ENCODE measurements at places on chromosomes 5 and 9.

DNA sequence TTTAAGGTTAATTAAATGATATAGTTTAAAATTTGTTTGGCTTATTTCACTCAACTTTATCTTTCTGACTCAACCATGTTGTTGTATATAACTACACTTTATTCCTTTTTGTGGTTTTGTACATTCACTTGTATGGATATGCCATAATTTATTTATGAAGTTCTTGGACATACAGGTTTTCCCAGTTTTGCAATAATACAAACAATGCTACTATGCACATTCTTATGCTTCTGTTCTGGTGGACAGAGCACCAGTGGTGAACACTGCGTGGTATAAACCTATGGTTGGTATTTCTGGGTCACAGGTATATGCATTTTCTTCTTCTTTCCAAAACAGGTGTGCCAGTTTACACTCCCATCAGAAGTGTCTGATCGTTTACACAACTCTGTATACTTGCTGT, 35.7 kb upstream of the TRIM14 start:
- no peak for DNase-seq

DNA sequence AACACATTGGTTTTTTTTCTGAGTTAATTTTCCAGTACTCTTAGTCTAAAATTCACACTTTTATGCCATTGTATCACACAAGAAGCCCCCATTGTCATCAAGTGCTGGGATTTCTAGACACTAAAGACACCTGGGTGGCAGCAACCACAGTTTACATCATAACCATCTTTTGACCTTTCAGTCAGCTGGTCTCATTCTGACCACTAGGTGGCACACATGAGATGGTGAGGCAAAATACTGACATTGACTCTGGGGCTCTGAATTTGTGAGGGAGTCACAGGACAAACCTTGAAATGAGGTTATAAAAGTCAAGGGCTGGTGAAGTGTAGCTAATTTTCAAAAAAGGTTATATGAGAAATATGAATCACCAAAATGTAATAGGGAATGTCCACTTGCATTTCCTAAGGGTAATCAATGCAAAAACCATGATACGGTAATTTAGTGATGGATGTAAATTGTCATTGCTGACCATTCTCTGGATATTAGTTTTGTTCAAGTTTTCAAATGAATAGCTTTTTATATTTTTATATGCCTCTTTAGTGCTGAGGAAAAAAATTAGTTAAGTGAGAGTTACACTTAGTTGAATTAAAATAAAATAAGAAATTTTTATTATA, 229.4 kb downstream of the DMAC1 start:
- peak; percentile 70 for DNase-seq

DNA sequence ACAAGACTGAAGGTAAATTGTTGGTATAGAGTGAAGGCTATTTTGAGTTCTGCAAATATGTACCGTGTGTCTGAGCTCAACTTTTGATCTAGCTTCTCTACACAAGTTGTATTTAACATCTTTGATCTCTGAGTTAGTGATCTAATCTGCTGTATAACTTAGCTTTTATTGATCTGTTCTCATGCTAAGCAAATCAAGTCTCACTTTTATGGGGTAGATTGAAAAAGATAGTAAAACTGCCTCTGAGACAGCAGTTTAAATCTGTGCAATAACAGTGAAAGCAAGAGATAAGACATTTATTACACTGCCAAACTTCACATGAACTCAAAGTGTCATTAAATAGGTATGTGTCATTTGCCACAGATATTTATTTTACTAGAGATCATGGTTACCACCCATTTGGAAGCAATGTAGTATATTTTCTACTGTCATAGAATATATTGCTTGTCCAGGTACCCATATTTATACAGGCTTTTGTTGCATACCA, 477.3 kb downstream of the ISL1 start:
- DNase-seq: no peak

DNA sequence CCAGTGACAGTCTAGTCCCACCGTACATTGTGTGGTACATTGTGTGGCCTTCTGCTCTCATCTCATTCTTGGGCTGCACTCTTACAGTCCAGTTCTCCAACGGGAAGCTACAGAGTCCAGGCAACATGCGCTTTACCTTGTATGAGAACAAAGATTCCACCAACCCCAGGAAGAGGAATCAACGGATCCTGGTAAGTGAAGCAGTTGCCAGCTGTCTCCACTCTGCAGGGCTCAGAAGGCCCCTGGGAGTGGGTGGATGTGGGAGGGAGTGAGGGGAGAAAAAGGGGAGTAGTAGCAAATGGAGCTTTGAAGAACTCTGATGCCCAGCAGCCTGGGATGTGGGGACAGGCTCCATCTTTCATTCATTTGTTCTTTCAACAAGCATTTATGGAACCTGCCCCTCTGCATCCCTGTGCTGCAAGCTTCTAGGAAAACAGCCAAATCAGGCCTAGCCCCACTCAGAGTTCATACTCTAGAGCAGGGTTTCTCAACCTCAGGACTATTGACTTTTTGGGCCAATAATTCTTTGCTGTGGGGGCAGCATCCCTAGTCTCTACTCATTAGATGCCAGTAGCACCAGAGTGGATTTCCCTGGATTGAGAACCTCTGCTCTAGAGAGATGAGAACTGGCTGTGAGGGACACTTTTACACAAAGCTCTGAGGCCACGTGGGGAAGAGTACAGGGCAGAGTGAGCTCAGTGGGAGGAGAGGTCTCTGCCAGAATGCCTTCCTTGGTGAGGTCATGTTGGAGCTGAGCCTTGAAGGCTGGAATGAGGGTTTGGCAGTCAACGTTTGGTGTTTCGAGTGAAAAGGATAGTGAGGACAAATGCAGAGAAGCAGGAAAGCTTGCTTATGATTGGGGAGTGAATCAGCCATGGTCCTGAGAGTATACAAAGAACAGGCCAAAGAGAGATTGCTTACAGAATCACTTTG, 1.1 kb downstream of the POLR1E start:
- DNase-seq: peak; percentile 64

DNA sequence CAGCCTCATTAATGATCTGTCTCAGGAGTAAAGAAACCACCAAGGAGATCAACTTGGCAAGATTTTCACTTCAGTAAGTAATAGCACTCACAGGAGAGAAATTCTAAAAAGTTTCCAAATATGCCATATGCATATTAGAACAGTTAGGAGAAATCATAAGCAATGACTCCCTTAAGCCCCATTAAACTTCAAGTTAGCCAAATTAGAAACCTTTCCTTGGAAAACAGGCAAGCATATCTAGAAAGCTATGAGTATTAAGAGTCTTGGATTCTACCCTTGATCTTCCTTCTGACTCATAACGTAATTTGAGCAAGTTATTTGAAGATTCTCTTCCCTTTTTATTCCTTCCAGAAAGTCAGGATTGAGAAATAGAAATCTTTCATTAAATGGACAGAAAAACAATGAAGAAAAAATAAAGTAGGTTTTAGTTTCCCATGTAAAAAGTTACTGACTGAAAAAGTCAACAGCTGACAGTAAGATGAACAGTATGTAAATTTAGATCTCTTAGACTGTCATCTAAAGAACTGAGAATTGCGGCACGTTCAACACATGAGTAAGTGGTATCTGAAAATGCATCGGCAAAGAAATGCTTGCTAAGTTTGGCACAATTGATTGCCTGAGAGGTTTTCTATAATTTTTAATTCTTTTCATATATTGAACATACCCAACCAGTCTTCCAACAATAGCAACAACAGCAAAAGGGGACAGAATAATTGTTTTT, 565.7 kb upstream of the FTMT start:
- no peak for DNase-seq

DNA sequence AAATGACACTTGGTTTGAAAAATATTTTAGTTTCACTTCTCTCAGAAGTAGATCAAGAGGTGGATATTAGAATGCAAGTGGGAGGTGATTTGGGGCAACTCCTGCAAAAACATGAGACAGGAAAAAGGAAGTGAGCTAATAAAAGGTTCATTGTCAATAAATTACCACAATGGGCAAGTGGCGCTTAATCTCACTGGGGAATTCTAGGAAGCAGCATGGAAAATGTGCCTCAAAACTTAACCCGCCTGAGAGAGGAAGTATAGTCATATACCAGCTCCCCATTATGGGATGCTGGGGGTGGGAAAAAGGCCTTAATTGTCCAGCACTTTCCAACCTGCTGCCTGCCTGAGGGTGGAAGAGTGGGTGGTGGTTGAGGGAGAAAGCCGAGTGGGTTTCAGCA, 204.1 kb downstream of the ELAVL2 start:
- DNase-seq: no peak

GRCh38 chr5:171418982-171419687, at the start of gene FGF18:
Gene FGF18, plus strand, starts transcription at chr5:171419647. Its CDS starts 553 bp downstream, at chr5:171420200.
- no peak for DNase-seq

GRCh38 chr5:32504989-32505596, 60.6 kb upstream of the ZFR start:
- DNase-seq: peak; percentile 38

DNA sequence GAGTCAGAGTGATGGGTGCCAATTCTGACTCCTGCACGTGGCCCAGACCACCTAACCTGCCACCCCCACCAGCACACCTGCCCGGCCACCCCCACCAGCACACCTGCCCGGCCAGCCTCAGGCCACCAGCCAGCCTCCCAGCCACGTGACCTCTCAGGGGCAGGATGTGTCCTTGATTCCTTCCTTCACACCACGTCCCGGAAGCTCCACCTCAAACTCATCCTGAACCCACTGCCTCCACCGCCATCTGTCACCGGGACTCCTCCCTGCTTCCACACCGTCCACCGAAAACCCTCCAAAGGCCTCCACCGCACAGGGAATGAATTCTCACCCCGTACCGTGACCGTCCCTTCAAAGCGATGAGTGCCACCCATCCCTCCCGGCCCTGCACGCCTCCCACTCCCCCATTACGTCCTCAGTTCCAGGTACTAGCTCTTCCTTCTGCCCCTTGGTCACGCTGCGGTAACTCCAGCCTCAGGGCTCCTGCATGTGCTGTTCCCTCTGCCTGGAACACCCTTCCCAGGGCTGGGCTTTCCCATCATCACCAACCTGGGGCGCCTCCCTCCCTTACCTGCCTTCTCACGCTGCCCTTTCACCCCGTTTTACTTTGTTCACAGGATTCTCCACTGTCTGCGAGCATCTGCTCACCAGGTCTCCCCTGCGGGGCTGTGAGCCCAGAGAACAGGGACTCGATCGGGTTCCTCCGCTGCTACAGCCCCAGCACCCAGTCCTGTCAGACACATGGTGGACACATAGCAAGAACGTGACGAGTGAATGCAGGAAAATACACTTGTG, 82.9 kb downstream of the ADAMTS2 start:
- no peak for DNase-seq

GRCh38 chr5:17192191-17192590, 25.2 kb upstream of the BASP1 start:
- DNase-seq: no peak

GRCh38 chr9:84919440-84919839, 249.9 kb downstream of the NTRK2 start:
- DNase-seq: no peak

- no peak for DNase-seq
Observed at GRCh38 chr9:101219030-101219429, 165.8 kb downstream of the BAAT start.

- no peak for DNase-seq
Observed at GRCh38 chr5:157475432-157475831, 15.4 kb downstream of the NIPAL4 start.

DNA sequence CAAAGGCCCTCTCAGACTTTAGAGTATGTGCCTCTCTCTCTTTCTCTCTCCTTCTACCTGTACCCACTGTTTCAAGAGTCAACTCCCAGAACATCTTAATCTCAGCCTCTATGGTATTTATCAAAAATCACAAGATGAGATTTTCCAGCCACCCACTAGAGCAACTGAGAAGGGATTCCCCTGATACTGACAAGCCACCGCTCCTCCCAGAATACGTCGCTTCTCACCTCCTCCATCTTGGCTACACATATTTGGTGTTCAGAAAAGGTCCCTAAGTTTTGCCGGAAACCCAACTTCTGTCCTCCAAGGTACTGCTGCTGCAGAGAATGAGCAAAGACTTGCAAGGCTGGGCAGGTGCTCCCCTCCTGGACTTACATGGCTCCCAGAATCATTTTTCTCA, 6.1 kb downstream of the GARIN3 start:
- DNase-seq: no peak

DNA sequence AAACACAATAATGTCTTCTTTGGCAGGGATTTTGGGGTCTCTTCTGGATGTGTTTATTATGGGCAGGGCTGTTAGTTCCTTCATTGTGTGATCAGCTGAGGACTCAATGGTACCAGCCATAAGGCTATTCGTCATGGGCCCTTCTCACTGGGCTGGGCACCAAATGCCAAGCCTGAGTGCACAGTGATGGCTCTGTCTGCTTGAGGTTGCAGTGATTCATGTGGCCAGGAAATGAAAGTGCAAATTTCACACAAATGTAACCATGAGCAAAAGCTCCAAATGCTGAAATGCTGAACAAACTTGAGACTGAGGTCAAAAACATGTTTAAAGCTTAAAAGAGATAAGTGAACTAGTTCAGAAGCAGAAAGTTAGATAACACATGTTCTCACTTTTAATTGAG, 191.0 kb downstream of the TARS1 start:
- no peak for DNase-seq

- no peak for DNase-seq
Observed at GRCh38 chr9:93648836-93649235, 72.5 kb downstream of the PHF2 start.

GRCh38 chr9:125374443-125375309, 113.0 kb downstream of the GAPVD1 start:
- DNase-seq: peak; percentile 57

GRCh38 chr9:136058801-136059302, 36.2 kb downstream of the NACC2 start:
- DNase-seq: no peak

DNA sequence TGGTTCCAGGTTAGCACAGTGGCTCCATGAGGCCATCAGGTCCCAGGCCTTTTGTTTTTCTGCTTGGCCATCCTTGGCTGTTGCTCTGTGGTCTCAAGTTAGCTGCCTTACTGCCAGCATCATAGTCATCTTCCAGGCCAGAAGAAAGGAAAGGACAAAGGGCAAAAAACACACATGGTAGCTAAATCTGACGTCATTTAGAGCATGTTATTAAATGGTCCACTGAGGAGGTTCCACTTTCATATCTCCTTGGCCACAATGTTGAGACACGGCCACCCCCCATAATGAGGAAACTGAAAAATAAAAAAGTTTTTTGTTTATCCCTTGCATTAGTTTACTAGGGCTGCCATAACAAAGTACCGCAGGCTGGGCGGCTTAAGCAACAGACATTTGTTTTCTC, 106.4 kb upstream of the NIPBL start:
- no peak for DNase-seq

- no peak for DNase-seq
Observed at GRCh38 chr9:76571288-76571687, 112.3 kb downstream of the GCNT1 start.

GRCh38 chr9:110089681-110090370, 118.1 kb downstream of the C9orf152 start:
- DNase-seq: no peak

DNA sequence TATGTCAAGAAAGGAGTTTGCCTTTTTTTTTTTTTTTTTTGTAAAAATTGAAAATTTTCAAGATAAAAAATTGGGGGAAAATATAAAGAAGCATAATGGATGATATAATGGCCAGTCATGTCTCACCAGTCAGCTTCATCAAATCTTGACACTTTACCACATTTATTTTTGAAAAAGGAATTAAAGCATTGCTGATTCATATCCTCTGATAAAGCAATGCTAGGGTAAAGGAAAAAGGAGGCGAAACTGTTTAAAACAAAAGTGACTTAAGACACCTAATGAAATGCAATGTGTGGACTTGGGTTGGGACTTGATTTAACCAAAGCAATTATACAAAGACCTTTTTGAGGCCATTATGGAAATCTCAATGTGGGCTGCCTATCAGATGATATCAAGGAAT, 208.5 kb downstream of the ARHGAP26 start:
- no peak for DNase-seq

Measured in midbrain (tissue), 1 donor.